Hypothalamus (tissue), 51 donors: ENCODE measurements at places on chromosomes 2 and 18.
A peak's percentile ranks its signal among the peaks of the same experiment; 100 is the strongest.

GRCh38 chr18:54388203-54389142 lies 30.8 kb downstream of the C18orf54 start:
- DNase-seq = no peak

GRCh38 chr2:218027426-218028188 lies 24.8 kb upstream of the TNS1 start:
- DNase-seq = no peak

GRCh38 chr18:48030616-48031480 lies 100.4 kb upstream of the SMAD2 start:
- DNase-seq = no peak

DNA sequence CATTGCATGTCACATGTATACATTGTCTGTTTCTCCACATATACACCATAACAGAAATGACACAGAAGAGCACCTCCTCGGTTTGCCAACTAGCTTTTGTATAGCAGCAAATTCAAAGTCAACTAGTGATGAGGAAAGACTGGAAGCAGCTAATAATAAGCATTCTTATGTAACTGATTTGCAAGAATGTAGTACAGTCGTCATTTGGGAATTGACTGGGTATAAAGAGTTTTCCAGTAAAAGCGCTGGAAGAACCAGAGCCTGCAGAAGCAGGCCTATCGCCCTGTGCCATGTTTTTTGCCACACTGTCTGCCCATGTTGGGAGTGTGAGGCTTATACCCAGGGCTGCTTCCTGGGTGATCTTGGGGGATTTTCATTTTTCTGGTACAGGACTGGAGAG lies 310.6 kb downstream of the GBX2 start:
- DNase-seq = no peak

DNA sequence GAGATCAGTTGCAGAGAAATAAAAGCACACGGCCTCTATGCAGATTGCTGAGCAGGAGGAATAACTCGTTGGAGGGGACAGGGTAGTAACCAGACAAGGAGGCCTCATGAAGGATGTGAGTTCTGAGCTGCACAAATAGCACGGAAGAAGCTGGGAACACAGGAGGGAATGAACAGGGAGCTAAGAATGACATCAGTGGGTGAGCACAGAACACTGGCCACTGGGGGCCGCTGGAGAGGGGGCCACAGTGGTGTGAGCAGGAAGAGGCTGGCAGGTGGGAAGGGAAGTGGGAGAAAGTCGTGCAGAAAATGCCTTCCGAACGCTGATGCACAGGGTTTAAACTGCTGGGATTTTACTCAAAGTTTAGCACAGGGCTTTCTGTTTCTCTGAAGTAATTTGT lies 61.0 kb downstream of the ZAP70 start:
- DNase-seq = no peak

GRCh38 chr2:129672521-129672920 lies 306.9 kb upstream of the RAB6C start:
- no peak for DNase-seq

- DNase-seq = no peak
Observed at GRCh38 chr2:121504316-121504715, 26.4 kb upstream of the RNU4ATAC start.

- DNase-seq = no peak
Observed at GRCh38 chr2:7666596-7667259, 749.5 kb downstream of the RNF144A start.

GRCh38 chr2:37477921-37478320 lies 133.5 kb downstream of the QPCT start:
- DNase-seq = no peak

DNA sequence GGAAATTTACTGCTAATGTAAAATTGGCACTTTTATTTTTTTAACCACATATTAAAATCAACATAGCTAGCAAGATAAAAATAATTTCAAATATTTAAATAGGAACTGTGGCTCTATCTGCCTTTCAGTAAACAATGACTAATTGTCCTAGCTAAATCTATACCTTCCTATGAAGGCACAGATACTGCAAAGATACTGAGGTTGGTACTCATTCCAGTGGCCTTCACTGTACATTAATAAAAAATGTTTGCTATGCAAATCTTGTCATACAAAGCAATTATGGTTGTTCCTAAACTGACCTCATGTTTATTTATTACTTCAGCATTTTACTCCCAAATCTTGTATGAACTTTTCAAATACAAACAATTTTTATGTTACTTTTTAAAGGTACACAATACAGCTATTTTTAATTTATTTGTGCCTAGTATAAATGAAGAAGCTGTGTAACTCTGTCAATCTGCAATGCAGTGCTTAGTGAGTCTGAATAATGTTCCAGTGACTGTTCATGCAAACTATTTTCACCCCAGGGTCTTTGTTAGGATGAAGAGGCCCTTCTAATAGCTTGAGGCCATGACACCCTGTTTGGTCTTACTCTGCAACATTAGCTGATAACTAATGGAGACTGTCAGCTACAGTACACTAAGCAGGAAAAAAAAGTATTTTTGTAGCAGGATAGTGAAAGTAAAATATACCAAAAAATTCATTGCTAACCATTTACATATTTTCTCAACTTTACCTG lies 9.3 kb upstream of the ERBB4 start:
- no peak for DNase-seq

DNA sequence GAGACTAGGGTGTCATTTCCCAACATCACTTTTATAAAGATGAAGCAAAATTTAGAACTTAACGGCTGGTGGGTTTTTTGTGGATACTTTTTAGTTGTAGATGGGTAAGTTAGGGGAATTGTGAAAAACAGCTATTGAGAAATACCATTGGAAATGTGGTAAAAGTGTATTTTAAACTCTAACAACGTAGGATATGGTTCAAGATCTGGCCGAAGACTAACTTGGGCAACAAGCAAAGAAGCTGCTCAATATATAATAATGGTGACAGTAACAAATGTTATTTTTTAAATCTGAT lies 1.6 kb downstream of the DNAH7 start:
- DNase-seq = no peak

- no peak for DNase-seq
Observed at GRCh38 chr18:38402509-38402908, 836.9 kb upstream of the CELF4 start.

GRCh38 chr18:64618390-64618789 lies 469.5 kb upstream of the LINC00305 start:
- DNase-seq = no peak

DNA sequence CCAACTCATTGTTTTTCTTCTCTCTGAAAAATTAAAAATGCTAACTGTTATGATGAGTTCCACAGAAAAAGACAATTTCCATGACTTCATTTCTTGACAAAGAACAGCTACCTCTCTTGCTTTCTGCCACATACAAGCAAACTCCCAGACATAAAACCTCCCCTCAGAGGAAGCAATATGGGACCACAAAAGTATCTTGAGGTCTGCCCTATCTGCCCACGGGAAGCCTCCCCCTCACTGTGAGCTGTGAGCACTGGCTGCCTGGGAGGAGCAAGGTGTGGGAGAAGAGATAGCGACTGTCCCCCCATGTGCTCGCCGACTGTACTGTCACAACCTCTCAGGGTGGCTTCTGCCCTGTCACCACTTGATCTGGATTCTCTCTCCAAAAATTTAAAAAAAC lies 69.7 kb upstream of the NRP2 start:
- no peak for DNase-seq

GRCh38 chr2:37326285-37326684 lies 1.7 kb upstream of the PRKD3 start:
- no peak for DNase-seq

- no peak for DNase-seq
Observed at GRCh38 chr18:79489899-79490625, 94.3 kb downstream of the NFATC1 start.

DNA sequence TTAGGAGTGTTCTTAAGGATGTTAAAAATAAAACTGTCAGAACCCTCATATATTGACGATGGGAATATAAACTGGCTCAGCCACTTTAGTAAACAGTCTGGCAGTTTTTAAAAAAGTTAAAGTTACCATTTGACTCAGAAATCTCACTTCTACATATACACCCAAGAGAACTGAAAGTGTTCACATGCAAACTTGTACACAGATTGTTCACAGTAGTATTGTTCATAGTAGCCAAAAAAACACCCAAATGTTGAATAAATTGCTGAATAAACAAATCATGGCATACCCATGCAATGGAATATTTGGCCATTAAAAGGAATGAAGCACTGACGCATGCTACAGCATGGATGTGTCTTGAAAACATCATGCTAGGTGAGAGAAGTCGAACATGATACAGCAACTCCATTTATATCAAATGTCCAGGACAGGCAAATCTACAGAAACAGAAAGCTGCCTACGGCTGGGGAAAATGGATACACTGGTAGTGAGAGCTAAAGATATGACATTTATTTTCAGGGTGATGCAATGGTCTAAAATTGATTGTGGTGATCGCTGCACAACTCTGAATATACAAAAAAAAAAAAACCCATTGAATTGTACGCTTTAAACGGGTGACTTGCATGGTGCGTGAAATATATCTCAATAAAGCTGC lies 10.1 kb downstream of the RPL31 start:
- no peak for DNase-seq

GRCh38 chr2:43609290-43609918 lies 13.6 kb upstream of the THADA start:
- peak; percentile 47 for DNase-seq

GRCh38 chr2:222318712-222319585 lies 20.2 kb upstream of the PAX3 start:
- DNase-seq = no peak

DNA sequence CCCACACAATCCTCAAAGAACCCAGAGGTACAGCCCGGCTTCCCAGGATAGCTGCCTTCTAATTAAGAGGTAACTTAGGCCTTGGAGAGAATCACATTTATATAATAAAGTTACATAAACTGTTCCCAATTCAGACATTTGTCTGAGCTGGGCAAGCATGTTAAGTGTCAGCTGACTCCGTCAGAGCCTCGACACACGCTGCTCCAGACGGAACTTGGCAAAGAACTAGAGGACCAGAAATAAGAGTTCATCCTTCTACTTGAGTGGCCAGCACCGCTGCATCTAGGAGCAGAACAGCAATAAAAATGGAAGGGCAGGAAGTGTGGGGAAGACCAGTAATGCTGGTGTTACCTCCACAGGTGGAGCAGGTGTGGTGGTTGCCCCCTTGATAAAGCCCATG lies 80.5 kb downstream of the MYO5B start:
- DNase-seq = no peak
